ENCODE measurements at places on chromosomes 2 and 18. TPM values are rescaled to one million over a fixed set of nuclear protein-coding genes. Genes with fewer than 3 reads are reported as not detected.

GRCh38 chr2:125455110-125455509 is 1200.8 kb upstream of the GYPC start:
- DNase-seq: no peak

DNA sequence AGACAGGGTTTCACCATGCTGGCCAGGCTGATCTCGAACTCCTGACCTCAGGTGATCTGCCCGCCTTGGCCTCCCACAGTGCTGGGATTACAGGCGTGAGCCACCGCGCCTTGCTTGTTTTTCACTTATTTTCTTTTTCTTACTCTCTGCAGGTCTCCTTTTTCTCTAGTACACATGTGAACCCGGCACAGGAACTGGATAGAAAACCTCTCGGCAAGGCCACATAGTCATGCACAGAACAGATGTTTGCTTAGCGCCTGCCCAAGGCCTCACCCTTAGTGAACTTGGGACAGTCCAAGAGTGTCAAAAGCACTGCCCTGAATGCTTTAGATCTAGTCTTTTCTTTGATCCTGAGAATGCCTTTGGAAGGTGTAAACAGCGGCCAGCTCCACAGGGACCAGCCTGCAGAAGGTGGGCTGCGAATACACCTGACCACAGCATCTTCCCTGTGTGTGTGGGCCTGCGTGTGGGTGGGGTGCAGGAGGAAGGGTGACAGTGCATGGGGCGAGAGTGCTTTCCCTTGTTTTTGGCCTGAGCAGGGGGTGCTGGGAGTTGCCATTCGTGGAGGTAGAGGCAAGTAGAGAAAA is 27.0 kb downstream of the IMPA2 start:
- peak; percentile 55 for DNase-seq

GRCh38 chr2:9641641-9642040 is 10.8 kb upstream of the YWHAQ start:
- DNase-seq: no peak

DNA sequence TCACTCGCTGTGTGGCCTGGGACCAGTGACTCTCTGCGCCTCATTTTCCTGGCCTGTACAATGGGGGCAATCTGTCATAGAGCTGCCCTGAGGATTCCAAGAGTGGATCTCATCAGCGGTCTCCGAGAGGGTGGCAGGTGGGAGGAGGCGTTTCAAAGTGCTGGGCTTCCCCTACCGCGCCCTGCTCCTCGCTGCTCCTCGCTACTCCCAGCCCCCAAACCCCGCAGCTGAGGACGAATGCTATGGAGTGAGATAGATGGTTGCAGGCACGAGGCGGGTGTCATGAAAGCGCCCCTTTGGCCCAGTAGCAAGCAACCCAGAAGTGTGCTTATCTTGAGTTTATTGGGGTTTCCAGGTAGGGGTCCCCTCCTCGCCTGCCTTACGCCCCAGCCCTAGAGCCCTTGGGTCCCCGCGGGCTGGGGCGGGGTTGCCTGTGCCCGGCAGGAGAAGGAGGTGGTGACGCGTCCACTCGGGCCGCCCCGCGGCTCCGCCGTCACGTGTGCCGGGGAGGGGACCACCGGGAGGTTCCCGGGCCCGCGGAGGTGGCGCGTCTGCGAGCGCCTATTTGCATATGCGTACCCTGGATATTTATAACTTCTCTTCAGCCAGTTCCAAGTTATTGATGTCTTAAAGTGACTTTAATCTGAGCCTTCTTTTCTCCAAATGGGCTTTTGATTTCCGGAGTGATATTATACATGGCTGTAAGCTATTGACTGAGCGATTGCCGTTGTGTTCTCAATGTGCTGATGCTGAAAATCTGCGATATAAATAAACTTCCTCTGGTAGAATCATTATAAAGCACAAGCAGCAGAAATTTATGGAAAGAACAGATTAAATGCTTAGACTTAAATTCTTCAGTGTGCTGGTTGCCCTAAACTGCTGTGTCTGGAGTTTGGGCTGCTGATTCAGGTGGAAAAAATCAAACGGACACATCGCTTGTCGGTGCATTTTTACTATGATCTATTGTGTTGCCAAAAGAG is 263.7 kb downstream of the ATAD2B start:
- DNase-seq: no peak

DNA sequence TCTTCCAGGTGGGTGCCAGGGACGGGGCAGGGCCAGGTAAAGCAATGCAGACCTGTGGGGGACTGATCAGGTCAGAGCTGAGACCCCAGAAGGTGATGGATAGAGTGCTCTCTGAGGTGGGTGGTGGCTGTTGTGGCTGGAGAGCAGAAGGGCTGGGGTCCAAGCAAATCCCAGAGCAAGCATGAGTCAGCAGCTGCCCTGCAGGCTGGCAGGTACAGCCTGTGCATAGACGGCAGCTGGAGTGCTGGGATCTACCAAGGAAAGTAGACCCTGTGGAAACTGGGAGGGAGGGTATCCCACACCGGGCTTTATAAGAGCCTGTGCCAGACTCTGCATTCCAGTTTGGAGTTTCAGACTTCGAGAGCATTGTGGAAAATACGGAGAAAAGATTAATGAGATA is 663 bp downstream of the TRIM54 start:
- DNase-seq: no peak

- DNase-seq: no peak
These were observed 169.5 kb downstream of the MYCN start for GRCh38 chr2:16109821-16110310.

DNA sequence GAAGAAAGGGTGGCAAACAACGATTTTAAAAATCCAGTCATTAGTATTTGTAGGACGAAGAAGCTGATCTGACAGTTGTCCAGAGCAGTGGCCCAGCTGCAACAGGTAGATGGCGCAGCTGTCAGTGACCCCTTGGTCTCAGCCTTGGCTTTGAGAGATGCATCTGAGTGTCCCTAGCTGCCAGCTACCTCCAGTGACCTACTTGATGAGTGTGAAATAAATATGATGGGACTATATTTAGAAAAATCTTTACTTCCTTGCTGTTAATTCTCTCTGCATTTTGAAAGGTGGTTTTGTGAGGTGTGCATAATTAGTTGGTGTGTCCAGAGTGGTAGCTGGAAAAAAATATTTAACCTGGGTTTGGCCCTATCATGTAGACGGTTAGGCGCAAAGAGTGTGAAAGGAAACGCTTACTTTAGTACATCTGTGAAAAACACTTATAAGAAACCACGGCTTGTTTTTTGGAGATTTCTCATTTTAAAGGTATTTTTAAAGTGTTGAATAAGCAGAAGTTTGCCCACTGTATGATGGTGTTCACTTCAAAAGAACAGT is 963 bp downstream of the INPP1 start:
- DNase-seq: peak; percentile 83

MCEE gene
- 14.6 TPM for total RNA-seq

DNA sequence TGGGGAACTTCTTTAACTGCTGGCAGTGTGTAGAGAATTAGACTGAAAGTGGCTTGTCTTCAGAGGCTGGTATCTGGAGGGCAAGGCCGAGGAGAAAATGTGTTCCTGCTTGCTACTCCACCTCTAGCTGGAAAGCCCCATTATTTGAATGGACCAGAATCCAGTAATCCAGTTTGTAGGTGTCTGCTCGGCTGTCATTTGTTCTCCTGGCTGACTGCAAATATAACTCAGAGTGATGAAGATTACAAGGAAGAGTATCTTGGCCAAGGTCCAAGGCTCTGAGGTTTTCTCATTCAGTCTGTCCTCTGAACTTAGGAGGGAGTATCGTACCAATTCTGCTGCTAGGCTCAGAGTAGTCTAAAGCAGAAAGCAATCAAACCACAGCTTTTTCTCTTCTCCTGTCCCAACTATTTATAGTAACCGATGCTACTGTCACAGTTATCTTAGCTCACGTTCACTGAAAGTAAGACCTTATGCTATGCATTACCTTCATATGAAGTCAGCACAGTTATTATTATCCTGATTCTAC is 228.6 kb downstream of the SETBP1 start:
- DNase-seq: no peak

- DNase-seq: peak; percentile 69
These were observed at the start of gene MOCOS for GRCh38 chr18:36187193-36187825. MOCOS (plus strand) TSS chr18:36187497; CDS start chr18:36187540, 43 bp downstream.

DNA sequence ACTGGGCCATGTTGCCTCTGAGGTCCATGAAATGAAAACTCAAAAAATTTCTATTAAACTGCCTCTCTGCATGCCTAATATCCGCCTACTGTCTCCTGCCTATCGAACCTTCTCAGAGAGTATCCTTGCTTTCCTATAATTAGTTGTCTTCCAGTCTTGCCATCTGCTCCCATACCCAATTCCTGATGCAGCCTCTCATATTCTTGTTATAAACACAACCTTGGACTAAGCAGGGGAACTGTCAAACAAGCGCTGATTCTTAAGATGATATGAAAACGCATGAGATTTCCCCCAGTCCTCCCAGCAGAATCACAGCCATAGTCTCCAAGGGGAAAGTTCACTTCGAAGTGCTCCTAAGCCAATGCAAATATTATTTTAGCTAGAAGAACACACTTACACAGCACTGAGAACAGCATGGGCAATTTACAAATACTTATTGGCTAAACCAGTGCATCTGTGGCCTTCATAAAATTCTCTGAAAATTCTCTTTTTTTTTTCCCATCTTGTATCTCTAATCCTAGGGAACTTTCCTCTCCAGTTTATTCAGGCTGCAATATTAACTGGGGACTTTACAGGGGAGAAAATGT is 471.6 kb downstream of the MBD2 start:
- no peak for DNase-seq

- no peak for DNase-seq
These were observed 313.4 kb downstream of the LPIN1 start for GRCh38 chr2:12059616-12060441.

COQ10B gene
- total RNA-seq: 11.5 TPM

- DNase-seq: no peak
These were observed 15.9 kb downstream of the ARHGEF4 start for GRCh38 chr2:130852521-130853115.

- no peak for DNase-seq
These were observed 57.6 kb downstream of the MYOM1 start for GRCh38 chr18:3162181-3162580.

ZNG1B gene
- 23.9 TPM for total RNA-seq

- no peak for DNase-seq
These were observed 12.5 kb upstream of the RTN4 start for GRCh38 chr2:55062754-55063153.

DNA sequence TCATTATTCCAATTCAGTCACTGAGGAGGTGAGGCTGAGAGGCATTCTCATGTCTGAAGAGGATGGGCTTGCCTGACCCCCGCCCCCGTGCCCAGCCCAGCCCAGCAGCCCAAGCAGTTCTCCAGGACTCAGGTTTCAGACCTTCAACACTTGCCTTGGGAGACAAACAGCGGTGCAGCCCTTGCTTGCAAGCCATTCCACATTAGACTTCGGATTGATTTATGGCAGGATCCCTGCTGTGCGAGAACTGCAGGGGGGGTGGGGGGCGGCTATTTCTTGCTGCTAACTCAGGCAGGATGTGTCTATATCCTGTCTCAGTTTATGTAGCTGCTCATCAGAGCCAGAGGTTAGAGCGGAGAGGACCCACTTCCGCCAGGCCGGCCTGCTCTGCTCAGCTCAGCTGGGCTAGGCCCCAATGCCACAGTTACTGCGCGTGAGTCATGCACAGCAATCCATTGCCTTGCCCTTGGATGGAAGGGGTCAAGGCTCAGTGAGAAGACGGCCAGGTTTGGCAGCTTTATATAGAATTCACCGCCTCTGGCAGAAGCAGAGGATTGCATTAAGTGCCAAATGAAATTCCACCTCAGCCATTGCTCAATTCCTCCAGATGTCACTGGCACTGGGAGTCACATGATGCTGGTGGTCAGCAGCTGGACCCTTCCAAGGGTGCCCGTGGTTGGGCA is 1.8 kb downstream of the GYPC start:
- peak; percentile 19 for DNase-seq

ASPRV1 gene
- 1.1 TPM for total RNA-seq

CD8B2 gene
- total RNA-seq: not detected

CYP27A1 gene
- total RNA-seq: 2.4 TPM

HOXD3 gene
- not detected for total RNA-seq

FBXO11 gene
- 12.0 TPM for total RNA-seq

TEX44 gene
- not detected for total RNA-seq

DNA sequence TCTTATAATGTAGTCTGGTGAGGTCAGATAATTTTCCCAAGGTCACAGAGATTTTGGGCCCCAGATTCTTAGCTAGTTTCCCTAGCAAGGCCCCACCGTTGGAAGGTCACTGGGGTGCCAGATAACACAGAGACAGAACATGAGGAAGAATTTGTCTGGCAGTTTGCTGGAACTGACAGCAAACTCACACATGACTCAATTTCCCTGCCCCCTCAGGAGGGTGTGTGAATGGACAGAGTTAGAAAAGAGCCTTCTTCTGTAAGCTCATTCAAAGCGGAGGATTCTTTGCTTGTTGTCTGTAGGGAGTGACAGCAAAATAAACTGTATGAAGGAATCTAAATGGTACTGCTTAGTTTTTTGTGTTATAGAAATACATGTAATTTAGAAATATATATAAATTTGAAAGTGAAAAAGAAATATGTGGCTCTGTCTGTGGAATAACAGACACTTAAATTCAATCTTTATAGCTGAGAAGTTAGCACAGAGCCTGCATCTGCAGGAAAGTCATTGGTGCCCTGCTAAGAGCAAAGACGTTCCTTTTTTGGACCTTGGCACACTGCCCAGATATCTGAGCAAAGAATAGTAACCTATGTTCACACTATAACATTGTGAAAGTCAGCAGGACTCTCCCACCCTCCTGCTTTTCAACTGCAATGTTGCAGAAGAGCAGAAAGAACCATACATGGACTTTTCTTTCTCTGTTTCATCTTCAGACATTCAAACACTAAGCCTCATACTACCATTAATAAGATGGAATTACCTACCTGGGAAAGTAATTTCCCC is 2.1 kb downstream of the MDH1 start:
- DNase-seq: no peak

CNTNAP5 gene
- not detected for total RNA-seq

PLCL1 gene
- total RNA-seq: 0.13 TPM

- no peak for DNase-seq
These were observed 9.4 kb upstream of the SOCS6 start for GRCh38 chr18:70279470-70279869.

AOX1 gene
- not detected for total RNA-seq

- DNase-seq: no peak
These were observed 8.2 kb downstream of the ARHGAP25 start for GRCh38 chr2:68742626-68743415.

PRSS56 gene
- not detected for total RNA-seq

GRCh38 chr18:72898870-72899269 is 31.1 kb upstream of the NETO1 start:
- DNase-seq: no peak

- DNase-seq: no peak
These were observed 61.0 kb downstream of the FN1 start for GRCh38 chr2:215374642-215375466.

DNA sequence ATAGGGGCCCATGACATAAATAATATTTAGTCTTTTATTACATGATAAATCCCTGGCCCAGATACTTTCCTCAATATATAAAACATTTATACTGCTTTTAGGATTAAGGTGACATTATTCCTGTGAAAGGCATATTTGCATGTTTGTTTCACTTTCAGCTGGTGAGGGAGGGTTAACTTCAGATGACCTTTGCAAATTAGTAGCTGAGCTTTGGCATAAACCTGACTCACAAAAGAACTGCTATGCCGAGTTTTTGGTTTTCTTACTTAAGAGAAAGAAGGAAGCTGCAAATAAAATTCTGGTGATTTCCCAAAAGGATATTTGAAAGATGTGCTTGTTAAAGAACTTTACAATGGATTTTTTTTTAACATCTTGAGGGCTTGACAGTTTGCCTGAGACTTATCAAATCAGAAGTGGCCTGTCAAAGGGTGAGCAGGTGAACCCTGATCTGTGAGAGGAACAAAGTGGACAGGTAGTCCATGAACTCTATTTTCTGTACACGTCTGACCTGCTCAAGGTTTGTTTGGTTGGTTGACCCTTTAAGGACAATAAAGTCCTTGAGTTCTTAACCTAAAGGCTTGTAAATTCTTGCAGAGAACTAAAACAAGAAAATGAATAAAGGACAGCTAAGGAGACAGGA is 93.5 kb downstream of the FAM124B start:
- DNase-seq: no peak

CPLX4 gene
- total RNA-seq: not detected
